ENCODE measurements at places on chromosomes 7 and 10. TPM values are rescaled to one million over a fixed set of nuclear protein-coding genes. Genes with fewer than 3 reads are reported as not detected.

DNA sequence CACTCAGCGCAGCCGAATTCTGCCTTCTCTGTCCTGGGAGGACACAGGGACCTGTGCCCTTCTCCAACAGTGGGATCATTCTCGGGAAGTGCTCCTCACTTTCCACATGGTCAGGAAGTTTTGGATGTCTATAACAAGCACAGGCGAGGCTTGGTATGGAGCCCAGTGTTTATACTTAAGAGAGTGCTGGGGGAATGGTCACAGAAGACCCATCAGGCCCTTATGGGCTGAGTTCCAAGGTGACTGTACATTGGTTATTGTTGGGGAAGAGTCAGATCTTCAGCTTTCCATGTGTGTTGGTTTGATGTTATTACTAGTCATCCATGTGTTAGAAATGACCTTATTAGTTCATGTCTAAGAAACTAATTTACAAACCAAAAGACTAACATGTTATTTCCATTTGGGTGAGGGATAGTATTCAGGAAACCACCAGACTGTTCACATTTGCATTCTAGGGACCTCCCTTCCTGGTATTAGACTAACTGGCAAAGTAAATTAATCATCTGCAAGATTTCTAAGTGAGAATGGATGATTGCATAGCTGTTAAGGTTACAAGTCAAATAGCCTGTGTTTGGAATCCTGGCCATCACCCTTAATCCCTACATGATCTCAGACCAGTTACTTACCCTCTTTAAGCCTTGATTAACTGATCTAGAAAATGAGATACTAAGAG lies 834.2 kb downstream of the LRMDA start:
- no peak for DNase-seq

The NCAPG2 gene
- 3.6 TPM for total RNA-seq

- no peak for DNase-seq
Observed at GRCh38 chr7:103680161-103681144, 234.4 kb upstream of the SLC26A5 start.

- DNase-seq = no peak
Observed at GRCh38 chr10:78360284-78360683, 326.6 kb downstream of the RPS24 start.

- DNase-seq = no peak
Observed at GRCh38 chr7:67825356-67825755, 828.7 kb downstream of the TYW1 start.

The ELOVL3 gene
- not detected for total RNA-seq

DNA sequence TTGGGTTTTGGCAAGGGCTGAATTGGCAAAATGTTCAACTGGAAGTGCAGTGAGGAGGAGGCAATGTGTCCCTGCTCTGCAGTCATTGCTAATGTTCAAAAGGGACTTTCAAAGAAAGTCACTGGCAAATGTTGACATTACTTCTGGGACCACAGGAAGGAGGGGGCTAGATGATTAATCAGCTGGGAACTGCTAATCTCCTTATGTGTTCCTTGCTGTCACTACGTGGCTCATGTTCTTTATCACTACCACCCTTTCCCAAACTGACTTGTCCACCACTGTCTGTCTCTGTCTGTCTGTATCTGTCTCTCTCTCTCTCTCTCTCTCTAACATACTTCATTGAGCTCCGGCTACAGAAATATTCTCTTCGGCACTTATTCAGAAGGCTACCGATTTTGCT lies 86.9 kb upstream of the MTPN start:
- DNase-seq = no peak

The DOCK4 gene
- total RNA-seq = 18.5 TPM

DNA sequence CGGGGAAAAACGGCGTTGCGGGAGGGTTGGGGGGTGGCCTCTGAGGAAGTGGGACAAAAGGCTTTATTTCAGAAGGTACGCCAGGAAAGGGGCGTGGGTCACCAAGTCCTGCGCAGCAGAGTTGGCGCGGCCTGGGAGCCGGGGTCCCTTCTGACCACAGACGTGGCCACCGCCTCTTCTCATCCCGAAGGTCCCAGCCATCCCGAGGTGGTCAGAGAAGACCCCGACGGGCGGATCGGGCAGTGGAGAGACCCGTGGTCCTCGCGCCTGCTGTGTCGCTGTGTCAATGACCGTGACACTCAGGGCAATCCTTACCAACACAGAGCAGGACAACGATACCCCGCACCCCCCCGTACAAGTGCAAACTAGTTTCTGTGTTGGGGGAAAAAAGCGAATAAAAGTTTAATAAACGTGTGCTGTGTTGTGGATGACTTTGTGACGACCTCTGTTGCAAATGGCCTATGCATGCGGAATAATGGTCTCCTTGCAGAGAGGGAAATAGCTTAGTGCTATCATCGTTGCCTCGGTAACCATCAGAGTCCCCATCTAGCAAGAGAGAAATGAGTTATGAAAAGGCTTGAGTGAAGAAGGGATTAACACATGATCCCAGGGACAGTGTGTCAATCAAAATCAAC lies 19.4 kb upstream of the GATA3 start:
- no peak for DNase-seq

The FOXL3 gene
- not detected for total RNA-seq

The NYAP1 gene
- 0.22 TPM for total RNA-seq

GRCh38 chr10:103280031-103280430 lies 3.1 kb downstream of the INA start:
- DNase-seq = no peak

DNA sequence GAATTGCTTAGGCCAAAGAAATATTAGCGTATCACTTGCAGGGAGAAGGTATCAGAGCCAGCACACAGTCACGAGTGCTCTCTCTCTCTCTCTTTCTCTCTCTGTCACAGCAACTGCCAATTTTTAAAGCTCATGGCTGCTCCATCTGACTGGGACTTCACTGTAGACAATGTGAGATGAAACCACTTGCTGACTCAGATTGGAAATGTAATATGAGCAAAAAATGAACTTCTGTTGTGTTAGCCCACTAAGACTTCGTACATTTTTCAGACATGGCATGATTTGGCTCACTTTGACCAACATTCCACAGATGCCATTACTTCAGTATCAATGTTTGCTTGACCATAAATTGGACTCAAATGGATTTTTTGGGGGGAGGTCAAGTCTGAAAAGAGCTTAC lies 68.1 kb downstream of the DGKB start:
- no peak for DNase-seq

GRCh38 chr7:50273301-50273700 lies 31.2 kb upstream of the IKZF1 start:
- DNase-seq = no peak

DNA sequence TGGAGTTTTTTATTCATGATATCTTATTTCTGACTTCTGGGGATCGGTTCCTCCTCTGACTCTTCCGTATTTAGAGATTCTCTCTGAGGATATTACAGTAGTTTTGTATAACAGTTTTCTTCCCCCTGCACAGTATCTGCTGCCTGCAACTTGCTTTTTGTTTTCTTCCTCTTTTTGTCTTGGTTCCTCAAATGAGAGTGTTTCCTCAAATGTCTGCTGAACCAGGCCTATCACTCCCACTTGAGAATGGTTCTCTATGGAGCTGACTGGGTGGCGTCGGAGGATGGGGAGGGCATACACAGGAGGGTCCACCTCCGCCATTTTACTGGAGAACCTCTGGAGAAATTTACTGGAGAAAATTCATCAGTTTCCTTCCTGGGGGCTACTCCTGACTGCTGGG lies 27.7 kb downstream of the ARHGAP22 start:
- peak; percentile 56 for DNase-seq

GRCh38 chr10:122864901-122865300 lies 14.5 kb downstream of the FAM24B start:
- no peak for DNase-seq

The CDHR1 gene
- 1.3 TPM for total RNA-seq

DNA sequence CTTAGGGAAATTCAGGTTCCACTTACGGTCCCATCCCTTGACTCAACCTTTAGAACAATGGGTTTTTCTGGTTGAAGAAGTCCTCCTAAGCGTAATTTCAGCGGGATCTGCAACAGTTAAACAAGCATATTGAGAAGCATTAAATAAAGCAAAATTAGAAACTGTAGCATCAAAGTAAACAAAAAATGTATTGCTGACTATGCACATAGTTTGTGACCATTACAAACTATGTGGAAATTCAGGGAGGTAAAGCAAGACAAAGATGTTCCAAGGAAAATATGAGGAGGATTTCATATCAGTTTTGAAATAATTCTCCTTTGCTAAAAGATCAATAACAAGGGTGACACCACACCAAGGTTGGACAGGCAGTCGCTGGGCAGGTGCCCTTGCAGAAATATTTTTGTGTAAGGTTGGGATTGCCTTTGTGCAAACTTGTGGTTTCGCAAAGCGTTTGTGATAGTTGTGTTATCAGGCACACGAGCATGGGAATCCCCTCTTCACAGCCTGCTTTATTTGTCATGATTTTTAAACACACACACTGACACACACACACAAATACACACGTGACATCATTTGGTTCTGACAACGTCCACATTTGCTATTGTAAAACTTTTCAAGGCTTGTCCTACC lies 5.4 kb upstream of the CYP3A5 start:
- DNase-seq = no peak

The KCNH2 gene
- 61.9 TPM for total RNA-seq

DNA sequence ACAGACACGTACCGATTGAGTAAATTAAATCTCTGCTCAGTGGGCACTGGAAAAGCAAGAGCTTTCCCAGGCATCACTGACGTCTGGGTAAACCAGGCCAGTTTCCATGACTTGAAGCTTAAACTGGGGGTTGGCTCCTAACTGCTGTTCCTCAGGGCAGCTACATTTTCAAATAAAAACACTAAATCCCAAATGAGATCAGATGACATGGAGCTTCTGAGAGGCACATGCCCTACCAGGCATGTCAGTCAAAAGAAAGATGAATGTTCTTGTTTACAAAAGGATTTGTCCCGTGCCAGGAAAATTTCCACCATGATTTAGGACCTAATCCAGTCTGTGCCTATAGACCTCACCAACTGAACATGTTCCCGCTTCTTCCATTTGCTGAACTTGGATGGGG lies 220.2 kb downstream of the KCNMA1 start:
- DNase-seq = no peak

Measured in cardiac septum (tissue), 1 donor.